Activated CD4-positive, alpha-beta memory T cell treated with anti-CD3 and anti-CD28 coated beads for 36 hours (primary cell): ENCODE measurements at places on chromosomes 2 and 18. TPM values are rescaled to one million over a fixed set of nuclear protein-coding genes. Genes with fewer than 3 reads are reported as not detected.
A peak's percentile ranks its signal among the peaks of the same experiment; 100 is the strongest.

RNF152 gene
- total RNA-seq, result 0.26 TPM

- no peak for DNase-seq
Measured at GRCh38 chr2:28286678-28287077, 106.0 kb upstream of the FOSL2 start.

VWA3B gene
- total RNA-seq, result not detected

GRCh38 chr2:10762651-10763460, 41.4 kb downstream of the ATP6V1C2 start:
- no peak for DNase-seq

CSRNP3 gene
- not detected for total RNA-seq

- no peak for DNase-seq
Measured at GRCh38 chr2:176557821-176558220, 288.6 kb downstream of the MTX2 start.

DNA sequence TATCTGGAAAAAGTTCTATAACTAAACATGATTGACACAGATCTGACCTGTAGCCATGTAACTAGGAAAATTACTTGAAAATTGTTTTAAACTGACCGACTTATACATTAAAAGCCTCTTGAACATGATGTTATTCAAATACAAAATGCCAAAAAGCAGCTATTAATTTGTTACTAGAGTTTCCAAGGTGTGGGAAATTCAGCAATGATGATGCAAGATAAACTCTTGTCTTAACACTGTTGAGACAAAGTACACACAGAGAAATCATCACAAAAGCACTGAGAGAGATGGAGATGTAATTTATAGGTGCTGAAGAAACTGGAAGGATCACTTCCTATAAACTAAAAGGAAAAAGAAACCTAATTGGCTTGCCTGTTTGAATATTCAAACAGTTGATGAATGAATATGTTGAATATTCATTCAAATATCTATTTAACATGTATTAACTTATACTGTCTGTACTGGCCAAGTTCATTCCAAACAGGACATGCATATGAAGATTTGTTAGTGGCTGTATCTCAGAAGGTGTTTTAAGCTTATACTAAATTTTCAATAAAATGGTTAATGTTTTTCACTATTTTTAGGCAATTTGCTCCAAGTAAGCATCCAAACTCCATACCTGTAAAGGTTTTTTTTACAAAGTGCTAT, 34.6 kb upstream of the WDR75 start:
- DNase-seq, result no peak

DNA sequence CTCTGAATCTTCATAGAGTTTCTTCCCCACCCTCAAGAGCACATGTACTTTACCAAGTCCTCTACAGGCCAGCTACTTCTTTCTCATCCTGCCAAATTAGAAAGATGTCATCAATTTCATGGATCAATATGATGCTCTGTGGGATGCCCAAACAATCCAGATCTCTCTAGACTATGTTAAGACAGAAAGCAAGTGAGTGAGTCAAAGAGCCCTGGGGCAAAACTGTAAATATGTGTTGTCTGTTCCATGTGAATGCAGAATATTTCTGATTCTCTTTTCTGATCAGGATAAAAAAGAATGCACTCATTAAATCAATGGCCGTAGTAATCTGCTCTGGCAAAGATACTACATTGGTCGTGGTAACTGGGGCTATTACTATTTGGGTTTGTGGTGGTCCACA, 53.1 kb upstream of the ROCK2 start:
- DNase-seq, result no peak

IL36RN gene
- not detected for total RNA-seq

GRCh38 chr2:29495068-29495467, 379.9 kb downstream of the CLIP4 start:
- DNase-seq, result no peak

- peak; percentile 76 for DNase-seq
Measured at GRCh38 chr2:73859721-73860586, 31.2 kb downstream of the STAMBP start.

DNA sequence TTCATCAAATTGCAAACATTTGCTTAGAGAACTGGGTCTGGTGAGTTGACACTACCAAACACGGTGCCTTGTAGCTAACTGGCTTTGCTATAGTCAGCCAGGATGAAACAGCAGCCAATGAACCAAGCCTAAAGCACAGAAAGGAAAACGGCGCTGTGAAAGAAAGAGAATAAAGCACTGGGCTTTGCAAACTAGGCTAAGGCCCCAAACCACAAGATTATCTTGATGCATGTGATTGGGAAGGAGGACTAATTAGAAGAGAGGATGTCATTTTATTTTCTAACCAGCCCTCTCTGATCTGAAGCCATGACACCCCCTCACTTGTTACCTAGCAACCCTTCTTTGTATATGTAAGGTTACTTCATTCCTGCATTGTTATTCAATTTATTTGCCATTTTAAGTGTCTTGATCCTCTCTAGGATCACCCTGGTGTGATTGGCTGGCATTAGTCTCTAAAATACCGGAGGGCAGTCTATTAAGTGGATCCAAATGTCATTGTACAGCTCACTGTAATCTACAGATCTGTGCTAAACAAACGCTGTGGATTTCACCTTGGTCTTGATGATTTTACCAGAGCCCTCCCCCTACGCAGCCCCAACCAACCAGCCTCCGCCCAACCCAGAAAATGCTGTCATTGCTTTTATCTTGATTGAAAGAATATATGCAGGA, 395.4 kb upstream of the ACVR2A start:
- DNase-seq, result peak; percentile 53

DNA sequence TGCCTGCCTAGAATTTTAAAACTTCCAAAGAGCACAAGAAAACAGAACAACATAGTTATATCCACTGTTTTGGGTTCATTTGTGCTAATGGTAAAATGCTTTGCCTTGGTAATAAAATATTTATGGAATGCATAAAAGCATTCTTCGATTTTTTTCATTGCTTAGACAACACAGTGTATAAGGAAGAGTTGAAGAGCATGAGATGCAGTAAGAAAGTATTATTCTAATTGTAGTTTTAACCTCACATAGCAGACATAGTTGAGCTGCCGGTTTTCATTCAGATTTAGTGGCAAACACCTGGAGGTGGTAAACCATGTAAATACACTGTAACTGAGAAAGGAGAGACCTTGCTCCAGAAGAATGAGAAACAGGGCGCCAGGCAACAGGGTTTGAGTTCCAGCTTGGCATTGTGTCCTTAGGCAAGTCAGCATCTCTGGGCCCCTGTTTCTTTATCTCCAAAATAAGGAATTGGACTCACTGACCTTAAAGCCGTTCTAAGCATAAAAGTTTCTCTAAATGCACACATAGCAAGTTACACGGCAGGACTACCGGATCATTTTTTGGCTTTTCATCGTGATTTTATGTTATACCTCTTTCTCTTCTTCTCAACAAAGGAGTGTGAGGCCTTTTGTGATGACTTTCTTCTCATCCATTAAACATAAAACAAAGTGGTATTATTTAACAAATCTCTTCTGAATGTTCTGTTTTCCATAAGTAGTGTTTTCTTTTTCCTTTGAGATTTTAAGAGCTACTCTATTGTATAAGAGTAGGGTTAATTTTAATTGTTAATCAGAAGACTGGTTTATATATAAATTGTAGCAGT, 7.9 kb downstream of the UGP2 start:
- no peak for DNase-seq

- no peak for DNase-seq
Measured at GRCh38 chr2:207264310-207264709, 98.6 kb upstream of the KLF7 start.

- DNase-seq, result no peak
Measured at GRCh38 chr2:98039085-98039756, 43.5 kb upstream of the TMEM131 start.

KCNJ3 gene
- not detected for total RNA-seq

- no peak for DNase-seq
Measured at GRCh38 chr2:158518084-158518483, 61.3 kb downstream of the PKP4 start.

- DNase-seq, result no peak
Measured at GRCh38 chr2:70942396-70943204, 6.9 kb downstream of the ATP6V1B1 start.

GRCh38 chr2:66607152-66607551, 172.2 kb downstream of the MEIS1 start:
- no peak for DNase-seq
